ENCODE measurements at places on chromosomes 16 and 17.

DNA sequence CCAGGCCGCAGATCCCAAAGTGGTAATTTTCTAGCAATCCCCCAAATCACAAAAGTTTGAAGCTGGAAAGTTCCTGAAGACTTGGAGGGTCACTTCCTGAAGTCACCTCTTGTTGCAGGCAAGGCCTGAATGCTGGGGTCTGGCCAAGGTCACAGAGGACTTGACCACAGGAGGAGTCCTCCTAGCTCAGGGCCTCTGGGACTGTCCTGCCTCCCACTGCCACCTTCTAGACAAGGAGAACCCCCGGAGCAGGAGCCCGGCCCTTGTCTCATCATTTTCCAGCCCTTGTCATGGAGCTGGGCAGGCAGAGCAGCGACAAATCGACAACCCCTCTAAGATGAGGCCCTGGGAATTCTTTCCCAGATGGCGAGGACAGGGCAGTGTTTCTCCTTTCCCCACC, 330 bp downstream of the CDH16 start:
- no peak for DNase-seq

DNA sequence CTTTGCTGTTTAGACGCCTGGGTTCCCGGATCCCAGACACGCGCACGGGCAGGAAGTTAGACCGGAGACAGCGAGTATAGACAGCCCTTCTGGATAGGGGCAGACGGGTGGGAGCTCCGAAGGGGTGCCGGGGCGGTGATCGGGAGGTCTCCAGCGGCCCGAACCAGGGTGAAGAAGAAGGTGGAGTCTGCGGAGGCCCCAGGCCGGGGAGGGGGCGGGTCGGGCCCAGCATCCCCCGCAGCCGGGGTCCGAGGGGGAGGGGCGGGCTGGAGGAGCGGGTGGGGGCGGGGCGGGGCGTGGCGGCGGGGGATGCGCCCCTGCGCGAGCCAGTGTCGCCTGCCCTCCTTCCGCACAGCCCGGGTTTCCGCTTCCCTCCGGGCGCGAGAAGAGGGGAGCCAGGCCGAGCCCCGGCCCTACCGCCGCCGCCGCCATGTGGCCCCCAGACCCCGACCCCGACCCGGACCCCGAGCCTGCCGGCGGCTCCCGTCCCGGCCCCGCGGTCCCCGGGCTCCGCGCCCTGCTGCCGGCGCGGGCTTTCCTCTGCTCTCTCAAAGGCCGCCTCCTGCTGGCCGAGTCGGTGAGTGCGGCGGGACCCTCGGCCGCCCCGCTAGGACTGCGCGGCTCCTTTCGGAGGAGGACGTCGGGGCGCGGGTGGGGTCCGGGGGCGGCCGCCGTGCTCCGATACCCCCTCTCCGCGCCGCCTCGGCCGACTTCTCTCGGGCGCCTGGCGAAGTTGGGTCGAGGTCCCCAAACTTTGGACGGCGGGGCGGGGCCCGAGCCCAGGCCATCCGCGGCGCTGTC, at the start of gene CMTM3:
Gene CMTM3 (plus strand): TSS at position 329 of the 801 bp plus-strand sequence. CDS start 102 bp downstream, at position 431.
- no peak for DNase-seq

DNA sequence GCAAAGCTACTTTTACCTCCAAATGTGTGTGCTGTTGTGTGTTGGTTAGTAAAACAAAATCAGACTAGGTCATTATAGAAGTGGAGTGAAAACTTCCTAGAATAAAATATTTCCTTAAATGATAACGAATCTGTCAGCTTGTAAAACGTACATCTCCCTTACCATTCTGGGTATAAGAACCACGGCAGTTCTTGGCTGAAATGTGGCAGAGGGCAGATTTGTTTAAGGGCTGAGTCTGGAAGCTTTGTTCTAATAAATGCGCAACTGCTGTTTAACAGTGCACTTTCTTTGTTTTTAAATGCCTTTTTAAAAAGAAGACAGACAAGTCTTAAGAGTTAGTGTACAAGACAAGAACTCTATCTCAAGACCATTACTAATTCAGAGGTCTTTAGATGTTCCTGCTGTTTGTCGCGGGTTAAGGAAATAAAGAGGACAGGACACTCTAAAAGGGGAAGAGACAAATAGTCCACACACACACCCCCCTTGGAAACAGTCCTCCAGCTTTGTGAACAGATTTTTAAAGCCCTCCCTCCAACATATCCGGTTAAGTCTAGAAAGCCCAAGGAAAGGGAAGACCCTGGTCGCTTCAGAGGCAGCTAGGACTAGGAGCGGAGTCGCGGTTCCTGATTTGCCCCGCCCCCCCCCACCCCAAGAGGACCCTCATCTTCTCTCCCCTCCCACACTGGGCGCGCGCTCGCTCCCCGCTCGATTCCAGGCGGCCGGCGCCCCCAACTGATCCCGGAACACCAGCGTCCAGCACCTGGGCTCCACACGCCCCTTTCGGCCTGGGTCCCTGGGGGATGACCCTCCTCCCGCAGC, 658 bp downstream of the SYNRG start:
- DNase-seq: no peak

DNA sequence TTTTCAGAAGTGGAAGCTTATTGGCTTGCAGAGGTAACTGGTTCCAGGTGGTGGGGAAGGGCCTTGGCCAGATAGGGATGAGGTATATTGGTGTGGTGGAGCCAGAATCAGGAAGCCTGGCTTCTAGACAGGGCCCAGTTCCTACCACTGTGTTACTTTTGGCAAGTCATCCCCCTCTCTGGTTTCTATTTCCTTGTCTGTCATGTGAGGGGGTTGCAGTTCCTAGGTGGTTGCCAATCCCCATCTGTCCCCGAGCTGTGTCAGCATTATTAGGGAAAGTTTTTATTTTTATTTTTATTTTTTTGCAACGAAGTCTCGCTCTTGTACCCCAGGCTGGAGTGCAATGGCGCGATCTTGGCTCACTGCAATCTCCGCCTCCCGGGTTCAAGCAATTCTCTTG, 3.0 kb downstream of the SMCR8 start:
- DNase-seq: no peak

DNA sequence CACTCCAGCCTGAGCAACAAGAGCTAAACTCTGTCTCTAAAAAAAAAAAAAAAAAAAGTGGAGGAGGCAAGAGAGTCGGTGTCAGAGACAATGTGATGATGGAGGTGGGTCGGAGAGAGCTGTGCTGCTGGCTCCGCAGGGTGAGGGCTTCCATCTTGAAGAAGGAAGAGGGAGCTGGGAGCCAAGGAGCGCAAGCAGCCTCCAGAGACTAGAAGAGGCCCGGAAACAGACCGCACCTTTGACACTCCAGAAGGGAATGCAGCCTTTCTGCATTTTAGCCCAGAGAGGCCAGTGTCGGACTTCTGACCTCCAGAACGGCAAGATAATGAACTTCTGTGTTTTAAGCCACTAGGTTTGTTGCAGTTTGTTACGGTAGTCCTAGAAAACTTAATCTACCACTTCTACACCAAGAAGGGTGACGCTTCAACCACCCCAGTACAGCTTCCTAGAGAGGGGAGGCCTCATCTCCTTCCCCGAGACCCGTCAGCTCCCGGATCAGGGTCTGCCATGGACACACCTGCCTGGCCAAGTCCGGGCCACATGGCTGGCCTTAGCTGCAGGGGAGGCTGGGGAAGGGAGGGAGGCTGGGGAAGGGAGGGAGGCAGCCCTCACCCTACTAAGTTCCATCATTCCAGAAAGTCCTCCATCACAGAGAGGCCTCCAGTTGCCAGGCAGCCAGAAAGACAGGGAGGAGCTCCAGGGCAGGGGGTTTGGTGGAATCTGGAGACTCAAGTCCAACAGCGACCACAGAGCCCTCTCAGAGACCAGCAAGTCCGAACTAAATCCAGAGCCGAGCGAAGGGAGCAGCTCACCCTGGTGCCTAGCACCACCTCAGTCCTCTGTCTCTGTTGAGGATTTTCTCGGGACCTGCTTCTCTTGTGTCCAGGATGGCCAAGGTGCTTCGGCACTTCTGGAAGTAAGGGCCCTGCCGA, 13.2 kb upstream of the RBFOX3 start:
- DNase-seq: no peak

GRCh38 chr16:2090777-2091546, 43.2 kb downstream of the TSC2 start:
- no peak for DNase-seq

DNA sequence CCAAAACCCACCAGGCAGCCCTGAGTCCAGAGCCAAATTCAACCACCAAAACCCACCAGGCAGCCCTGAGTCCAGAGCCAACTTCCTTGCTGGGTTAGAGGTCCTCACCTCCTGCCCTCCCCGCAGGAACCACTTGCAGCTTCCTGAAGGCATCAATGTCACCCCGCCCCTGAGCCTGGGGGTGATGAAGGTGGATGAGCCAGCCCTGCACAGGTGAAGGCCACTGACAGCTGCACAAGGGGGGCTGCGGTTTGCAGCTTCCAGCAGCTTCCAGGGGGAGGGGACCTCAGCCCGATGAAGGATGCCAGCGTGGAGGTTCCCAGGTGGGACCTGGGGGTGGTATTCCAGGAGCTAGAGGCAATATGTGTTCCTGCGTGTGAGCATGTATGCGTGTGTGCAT, 7.6 kb upstream of the CSNK1D start:
- DNase-seq: no peak

- no peak for DNase-seq
Measured at GRCh38 chr17:76153202-76153601, 12.2 kb upstream of the FOXJ1 start.

- DNase-seq: no peak
Measured at GRCh38 chr16:84450176-84450865, 54.1 kb downstream of the MEAK7 start.

GRCh38 chr17:41613277-41614082, 913 bp upstream of the KRT16 start:
- DNase-seq: no peak

DNA sequence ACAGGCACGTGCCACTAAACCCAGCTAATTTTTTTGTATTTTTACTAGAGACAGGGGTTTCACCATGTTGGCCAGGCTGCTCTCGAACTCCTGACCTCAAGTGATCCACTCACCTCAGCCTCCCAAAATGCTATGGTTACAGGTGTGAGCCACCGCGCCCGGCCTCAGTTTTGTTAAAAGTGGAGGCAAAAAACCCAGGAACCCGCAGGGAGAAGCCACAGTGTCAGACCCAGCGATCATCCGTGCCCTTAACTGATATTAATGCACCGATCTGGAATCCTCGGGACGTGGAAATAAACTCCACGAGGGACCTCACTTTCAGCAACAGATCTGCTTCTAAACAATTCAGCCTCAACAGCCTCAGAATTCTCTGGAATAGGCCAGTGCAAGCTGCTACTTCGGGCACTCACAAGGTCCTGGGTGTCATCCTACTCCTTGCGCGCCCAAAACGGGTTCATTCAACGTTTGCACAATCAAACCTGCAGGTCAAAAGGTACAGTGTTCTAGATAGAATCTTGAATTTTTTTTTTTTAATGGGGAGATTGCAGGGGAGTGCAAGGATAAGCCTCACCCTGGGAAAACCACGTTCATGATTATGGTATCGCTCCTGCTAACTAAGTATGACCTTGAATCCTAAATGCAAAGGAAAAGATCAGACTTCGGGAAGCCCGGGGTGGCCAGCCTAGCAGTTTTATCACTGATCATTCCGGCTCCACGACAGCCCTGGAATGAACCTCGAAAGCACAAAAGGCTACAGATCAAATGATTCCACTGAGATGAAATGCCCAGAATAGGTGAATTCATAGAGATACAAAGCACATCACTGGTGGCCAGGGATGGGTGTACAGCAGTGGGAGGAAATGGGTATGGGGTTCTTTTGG, 22.4 kb downstream of the LITAF start:
- no peak for DNase-seq

DNA sequence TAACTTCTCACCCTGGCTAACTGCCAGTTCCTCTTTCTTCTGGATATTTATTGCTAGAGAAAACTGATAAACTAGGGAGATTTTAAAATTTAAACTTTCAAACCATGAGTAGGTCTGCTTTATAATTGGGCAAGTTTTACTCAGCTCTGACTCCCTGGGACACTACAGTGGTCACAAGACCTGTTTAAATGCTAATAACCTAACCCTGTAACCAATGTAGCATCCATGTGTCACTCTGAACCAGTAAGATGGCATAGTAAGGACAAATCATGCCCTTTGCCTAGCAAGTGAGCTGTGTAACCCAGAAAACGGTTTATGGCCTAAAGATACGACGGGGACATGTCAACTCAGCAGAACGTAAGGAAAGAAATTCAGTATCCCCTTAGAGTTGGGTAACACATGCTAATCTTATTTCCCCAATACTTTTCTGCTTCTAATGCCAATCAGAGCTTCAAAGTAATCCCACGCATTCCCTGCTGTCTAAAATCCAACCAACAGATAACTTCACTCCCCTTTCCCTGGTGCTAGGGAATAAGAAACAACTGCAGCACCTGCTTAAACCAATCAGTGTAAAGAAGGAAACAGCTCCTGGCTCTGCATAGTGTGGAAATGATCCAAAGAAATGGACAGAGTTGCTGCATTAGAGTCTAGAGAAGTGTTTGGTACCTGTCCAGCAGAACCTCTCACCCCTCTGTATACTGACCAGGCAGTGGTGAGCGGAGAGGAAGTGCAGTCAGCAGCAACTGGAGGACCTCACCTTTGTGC, 85.7 kb downstream of the NCOR1 start:
- DNase-seq: no peak

DNA sequence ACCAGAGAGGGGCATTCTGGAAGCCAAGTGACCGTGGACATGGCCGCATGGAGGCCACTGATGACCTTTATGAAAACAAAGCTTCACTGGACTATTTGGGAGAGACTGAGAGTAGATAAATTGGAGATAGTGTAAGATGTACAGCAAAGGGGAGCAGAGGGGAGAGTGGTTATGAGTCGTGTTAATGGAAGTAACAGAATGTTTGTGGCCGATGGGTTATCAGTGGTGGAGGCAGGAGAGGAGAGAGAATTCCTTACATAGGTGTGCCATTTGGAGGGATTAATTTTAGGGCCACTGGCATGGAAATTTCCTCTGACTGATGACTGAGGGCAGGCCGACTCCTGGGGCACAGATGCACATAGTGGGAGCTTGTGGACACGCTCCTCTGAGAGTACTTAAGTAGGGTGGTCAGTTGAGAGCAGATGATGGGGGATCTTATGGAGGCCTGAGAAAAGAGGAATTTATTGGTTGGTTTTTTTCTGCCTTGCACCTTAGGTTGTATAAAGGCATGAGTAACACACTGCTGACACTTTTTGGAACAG, 19.2 kb downstream of the PRPSAP2 start:
- no peak for DNase-seq

DNA sequence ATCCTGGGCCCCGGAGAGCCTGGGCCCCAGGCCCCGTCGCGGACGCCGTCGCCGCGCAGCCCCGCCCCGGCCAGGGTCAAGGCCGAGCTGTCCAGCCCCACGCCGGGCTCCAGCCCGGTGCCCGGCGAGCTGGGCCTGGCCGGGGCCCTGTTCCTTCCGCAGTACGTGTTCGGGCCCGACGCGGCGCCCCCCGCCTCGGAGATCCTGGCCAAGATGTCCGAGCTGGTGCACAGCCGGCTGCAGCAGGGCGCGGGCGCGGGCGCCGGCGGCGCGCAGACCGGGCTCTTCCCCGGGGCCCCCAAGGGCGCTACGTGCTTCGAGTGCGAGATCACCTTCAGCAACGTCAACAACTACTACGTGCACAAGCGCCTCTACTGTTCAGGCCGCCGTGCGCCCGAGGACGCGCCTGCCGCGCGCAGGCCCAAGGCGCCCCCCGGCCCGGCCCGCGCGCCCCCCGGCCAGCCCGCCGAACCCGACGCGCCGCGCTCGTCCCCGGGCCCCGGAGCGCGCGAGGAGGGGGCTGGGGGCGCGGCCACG, 36.8 kb upstream of the ZC3H18 start:
- no peak for DNase-seq

All from GM04503 (cell line).